ENCODE measurements at places on chromosomes 11 and 22. TPM values are rescaled to one million over a fixed set of nuclear protein-coding genes. Genes with fewer than 3 reads are reported as not detected.

ANO5 gene
- total RNA-seq = not detected

TBCEL gene
- 10.6 TPM for total RNA-seq

ARHGAP8 gene
- not detected for total RNA-seq

MCHR1 gene
- not detected for total RNA-seq

NLRP14 gene
- 0.12 TPM for total RNA-seq

MAJIN gene
- not detected for total RNA-seq

UBQLNL gene
- total RNA-seq = not detected

RIMBP3B gene
- 0.20 TPM for total RNA-seq

RHOD gene
- 3.1 TPM for total RNA-seq

INPP5J gene
- total RNA-seq = 0.29 TPM

TMEM191B gene
- not detected for total RNA-seq
